ENCODE measurements at places on chromosomes 1 and 21.

DNA sequence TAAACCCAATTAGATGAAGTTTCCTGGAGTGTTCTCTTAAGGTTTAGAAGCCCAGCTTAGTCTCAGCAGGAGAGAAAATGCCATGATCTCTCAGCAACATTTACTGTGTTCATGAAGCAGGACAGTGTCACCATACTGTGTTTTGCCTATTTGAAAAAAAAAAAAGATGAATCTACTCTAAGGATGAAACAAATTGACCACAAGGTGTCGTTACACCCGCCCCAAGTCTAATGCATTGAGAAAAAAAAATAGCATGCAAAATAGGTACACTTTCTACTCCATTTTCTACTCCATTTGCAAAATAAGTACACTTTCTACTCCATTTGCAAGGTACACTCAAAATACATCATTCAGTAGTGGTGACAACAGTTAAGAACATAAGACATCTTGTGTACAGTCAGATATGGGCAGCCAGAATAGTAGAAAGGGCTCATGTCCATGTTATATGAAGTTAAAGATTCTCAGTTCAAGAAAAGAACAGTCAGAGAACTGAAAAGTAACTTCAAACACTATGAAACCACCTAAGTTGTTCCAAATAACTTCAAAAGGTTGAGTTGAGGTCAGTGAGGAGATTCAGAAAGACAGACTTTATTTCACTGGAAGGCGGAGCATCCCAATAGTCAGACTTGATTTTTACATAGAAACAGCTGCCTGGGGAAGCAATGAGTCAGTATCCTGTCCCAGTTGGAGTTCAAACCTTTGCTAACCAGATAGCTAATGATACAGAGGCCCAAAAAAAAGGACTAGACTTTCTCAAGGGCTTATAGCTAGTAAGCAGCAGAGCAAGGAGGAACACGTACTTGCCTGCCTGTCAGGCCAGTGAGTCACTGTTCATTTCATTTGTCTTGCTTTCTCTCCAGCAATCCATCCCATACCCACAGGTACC is 13.3 kb downstream of the PLPPR5 start:
- DNase-seq: no peak

DNA sequence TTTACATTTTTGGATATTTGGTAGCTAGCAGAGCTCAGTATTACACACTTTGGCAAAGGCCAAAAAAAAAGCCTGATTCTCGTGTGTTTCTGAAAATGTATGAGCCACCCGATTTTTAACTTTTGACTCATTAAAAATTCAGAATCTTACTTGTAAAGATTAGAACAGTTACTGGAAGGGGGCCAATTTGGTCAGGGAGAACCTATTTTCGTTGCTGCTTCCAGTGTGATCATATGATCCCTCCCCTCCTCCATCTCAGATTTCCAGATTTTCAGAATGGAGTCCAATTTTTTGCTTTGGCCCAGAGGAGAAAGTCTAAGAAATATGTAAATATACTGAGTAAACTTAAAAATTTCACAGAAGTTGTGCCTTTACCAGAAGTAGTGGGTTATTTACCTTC is 3.2 kb upstream of the OR2AK2 start:
- no peak for DNase-seq

DNA sequence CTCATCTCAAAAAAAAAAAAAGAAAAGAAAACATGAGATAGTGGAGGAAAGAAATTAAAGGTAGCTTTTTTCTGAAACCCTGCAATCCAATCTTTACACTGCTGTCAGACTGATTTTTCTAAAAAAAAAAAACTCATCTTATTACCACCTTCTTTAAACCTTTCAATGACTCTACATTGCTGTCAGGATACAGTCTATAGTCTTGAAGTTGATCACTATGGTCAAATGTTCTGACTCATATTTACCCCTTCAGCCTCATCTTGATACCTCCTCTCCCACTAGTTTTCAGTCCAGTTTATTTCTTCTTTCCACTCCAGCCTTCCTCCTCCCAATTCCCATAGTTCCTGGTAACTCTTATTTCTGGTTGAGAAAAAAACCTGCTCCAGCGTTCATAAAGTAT is 17.7 kb upstream of the NFIA start:
- no peak for DNase-seq

DNA sequence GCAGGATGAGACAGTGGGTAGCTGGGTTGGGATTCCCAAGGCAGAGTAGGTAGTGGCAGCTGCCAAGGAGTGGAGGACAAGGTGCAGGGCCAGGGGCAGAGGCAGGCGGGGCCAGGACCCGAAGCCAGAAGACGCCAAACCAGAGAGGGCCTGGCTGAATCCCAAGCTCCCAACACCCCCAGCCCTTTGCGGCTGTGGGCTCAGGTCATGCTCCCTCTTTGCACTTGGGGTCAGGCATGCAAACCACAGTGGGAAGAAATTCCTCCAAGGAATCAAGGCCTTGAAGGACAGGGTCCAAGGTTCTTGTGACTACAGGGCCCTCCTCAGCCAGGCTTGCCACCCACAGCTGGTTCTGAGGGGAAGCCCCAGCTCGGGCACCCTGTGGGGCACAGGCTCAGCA is 6.2 kb downstream of the C1orf210 start:
- DNase-seq: no peak

- DNase-seq: no peak
Measured at GRCh38 chr1:182110635-182111034, 49.1 kb upstream of the ZNF648 start.

DNA sequence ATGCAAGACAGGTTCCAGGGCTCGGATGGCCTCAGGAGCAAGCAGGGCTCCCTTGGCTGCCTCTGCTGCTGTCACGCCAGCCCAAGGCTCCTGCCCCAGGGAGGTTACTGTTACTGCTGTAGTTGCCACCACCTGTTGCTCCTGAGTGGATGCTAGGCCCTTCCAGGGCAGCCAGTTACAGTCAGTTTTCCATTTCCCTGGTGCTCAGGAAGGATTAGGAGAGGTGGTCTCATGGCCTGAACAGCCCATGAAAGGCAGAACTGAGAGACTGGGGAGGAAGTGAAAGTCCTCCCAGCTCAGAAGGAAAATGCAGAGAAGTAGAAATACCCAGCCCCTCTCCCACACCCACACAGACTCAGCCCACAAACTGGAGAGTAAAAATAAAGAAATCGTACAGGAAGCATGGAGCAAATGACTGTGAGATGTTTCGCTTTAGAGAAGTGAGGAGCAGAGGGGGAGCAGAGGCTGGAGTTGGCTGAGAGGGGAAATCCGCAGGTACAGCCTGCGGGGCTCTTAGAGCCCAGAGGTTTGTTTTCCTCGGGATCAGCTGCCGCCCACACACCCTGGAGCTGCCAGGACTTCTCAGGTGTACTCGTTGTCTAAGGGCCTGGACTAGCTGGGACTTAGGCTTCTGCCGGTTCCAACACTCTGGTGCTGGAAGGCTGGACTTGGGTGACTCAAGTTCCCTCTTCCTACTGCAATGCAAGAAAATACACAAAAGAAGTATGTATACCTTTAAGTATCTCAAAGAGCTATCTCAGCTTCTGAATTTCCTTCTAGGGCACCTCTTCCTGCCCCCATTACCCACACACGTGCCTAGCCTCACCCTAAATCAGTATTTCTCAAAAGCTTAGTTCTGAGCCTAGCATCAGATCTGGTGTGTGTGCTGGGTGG is 2.3 kb downstream of the IL6R start:
- no peak for DNase-seq

DNA sequence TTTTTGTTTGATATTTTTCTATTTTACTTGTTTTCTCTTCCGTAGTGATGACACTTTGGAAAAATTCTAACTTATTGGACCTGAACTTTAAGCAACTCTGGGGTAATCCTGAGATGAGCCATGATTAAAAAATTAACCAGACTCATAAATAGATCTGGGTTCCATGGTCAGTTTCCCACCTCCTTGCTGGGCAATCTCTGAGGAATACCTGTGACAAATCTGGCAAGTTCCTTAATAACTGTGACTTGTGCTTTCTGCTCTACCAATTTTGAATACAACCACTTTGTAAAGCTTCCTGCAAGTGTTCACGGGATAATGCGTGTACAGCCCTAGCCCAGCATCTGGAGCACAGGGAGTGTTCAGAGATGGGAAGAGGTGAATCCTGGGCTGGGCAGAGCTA is 3.3 kb downstream of the OVGP1 start:
- no peak for DNase-seq

DNA sequence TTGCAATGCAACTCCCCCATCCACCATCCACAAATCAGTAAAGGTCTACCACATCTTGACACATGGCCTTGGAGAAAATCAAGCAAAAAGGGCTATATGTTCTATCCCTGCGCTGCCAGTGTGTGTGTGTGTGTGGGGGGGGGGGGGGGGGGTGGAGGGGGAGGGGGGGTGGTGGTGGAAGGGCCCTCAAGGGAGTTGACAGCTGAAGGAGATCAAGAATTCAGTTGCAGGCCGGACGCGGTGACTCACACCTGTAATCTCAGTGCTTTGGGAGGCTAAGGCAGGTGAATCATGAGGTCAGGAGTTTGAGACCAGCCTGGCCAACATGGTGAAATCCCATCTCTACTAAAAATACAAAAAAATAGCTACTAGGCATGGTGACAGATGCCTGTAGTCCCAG is 37.6 kb upstream of the CLIC4 start:
- DNase-seq: no peak

DNA sequence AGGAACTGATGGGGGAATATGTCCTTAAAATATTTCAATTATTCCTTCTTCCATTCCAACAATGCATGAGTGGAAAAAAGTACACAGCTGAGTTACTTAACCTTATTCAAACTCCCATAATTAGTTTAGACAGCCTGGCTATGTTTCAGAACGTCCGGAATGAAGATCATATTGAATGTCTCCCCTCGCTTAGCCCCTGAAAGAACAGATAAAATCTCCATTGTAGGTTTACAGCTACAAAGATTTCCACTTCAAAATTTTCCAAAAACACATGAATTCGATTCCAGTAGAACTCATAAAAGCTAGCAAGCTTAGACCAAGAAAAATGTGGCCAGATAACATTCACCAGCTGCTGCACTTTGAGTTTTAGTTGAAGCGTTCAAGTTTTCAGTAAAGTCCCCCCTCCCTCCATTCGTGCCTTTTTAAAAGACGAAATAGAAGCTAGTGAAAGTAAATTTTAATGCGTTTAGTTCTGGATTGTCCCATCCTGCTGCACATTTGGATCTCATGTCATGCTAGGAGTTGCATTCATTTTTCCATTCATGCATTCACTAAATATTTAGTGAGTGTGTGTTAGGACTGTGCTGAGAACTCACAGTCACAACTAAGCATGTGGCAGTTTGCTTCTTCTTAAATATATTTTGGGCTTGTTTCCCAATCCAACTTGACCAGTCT is 29.4 kb upstream of the SSX2IP start:
- no peak for DNase-seq

GRCh38 chr1:88394958-88395357 is 289.1 kb upstream of the PKN2 start:
- DNase-seq: no peak
